ENCODE measurements at places on chromosomes 5 and 9.

DNA sequence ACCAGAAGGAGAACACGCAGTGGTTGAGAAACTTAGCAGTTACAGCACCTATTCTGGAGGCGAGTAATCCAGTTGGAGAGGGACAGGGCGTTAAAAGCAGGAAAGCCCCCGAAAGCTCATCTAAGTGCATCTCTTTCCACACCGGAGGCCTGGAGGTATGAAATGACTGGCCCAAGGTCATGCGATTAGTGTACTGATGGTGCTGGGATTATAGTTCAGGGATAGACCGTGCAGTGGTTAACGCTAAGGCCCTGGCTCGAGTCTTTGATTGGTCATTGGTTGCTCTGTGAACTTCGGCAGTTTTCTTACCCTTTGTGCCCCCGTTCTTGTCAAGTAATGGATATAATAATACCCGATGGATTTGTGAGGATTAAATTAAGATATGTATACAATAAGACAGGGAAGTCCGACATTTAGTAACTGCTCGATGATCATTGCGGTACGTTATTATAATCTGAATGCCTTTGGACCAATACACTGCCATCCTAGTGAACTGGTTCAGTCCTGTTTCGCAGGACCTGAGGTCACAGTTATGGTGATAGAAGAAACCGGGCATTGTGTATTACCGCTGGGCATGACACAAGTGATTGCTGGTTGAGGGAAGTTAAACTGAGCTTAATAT lies 960 bp downstream of the CANX start:
- DNase-seq = no peak

DNA sequence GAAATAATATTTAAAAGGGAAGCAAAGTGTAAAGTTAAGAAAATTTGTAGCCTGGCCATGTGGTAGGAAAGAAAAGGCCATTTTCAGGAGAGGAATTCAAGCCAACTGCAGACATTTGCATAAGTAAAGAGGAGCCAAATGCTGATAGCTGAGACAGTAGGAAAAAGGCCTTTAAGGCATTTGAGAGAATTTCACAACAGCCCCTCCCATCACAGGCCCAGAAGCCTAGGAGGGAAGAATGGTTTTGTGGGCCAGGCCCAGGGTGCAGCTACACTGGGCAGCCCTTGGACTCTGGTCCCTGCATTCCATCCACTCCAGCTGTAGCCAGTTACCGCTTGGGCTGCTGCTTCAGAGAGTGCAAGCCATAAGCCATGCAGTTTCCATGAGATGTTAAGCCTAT lies 1556.8 kb downstream of the EFNA5 start:
- DNase-seq = no peak

GRCh38 chr9:89941875-89942274 lies 337.1 kb downstream of the GADD45G start:
- DNase-seq = no peak

GRCh38 chr5:141519605-141520565 lies 31.0 kb downstream of the PCDHGC5 start:
- DNase-seq = no peak

DNA sequence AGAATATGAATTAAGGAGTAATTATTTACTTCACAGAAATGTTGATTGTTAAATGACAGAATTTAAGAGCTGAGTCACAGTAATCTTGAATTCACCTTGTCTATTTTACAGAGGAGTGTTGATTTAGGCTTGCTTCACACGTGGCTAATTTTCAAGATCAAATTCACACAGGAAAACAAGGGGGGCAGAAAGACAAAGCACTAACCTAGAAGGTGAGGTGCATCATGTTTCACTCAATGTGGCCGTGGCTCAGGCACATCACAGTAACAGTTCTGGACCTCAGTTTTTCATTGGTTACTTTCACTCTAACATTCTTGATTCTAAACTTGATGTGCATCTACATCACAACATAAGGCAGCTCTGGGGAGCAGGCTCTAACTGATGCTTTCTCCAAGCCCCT lies 69.6 kb upstream of the GNAQ start:
- no peak for DNase-seq

- DNase-seq = no peak
Measured at GRCh38 chr5:135426102-135427082, 20.8 kb downstream of the DCANP1 start.

DNA sequence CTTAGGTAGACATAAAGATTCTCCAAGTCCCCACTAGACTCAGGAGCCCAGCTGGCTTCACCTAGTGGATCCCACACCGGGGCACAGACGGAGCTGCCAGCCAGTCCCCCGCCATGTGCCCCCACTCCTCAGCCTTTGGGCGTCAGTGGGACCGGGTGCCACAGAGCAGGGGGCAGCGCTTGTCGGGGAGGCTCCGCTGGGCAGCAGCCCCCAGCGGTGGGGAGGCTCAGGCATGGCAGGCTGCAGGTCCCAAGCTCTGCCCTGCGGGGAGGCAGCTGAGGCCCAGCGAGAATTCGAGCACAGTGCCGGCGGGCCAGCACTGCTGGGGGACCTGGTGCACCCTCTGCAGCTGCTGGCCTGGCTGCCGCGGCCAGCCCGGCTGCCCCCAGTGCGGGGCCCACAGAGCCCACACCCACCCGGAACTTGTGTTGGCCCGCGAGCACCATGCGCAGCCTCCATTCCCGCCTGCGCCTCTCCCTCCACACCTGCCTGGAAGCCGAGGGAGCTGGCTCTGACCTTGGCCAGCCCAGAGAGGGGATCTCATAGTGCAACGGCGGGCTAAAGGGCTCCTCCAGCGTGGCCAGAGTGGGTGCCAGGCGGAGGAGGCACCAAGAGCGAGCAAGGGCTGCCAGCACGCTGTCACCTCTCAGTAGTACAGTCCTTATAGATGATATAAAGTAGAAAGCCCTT lies 390.7 kb downstream of the PLK2 start:
- DNase-seq = no peak

DNA sequence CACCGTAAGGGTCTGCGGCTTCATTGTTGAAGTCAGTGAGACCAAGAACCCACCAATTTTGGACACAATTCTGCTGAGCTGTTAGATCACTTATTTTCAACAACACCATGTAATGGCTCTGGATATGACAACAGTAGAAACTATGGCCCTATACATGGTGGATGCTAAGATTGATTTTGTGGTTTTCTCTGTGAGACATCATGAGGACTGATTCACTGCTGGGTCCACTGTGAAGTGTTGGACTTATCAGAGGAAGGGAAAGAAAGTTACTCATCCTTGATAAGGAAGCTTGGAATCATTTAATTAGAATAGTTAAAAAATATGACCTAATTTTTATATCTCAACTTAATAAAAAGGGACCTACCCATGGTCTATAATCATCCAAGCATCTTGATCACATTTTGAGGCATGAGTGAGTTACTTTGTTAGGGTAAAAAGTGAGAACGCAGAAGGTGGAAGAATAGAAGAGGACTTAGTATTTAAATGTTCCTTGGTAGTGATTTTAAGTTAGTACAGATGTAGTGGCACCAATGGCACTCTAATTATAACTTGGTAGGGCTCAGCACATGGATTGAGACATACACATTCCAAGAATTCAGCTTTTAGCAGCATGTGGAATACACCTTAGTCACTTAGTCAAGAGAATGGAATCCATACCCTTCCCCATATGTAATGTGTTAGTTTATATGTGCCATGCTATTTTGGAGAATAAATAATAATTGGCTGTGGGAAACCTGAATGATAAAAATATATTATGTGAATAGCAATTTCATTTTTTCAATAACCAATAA lies 123.5 kb upstream of the CD180 start:
- DNase-seq = no peak

- DNase-seq = no peak
Measured at GRCh38 chr9:31916591-31917241, 467.7 kb upstream of the ACO1 start.
